ENCODE measurements at places on chromosomes 2 and 18. TPM values are rescaled to one million over a fixed set of nuclear protein-coding genes. Genes with fewer than 3 reads are reported as not detected.

Gene CDH19
- polyA plus RNA-seq, result 0.46 TPM

DNA sequence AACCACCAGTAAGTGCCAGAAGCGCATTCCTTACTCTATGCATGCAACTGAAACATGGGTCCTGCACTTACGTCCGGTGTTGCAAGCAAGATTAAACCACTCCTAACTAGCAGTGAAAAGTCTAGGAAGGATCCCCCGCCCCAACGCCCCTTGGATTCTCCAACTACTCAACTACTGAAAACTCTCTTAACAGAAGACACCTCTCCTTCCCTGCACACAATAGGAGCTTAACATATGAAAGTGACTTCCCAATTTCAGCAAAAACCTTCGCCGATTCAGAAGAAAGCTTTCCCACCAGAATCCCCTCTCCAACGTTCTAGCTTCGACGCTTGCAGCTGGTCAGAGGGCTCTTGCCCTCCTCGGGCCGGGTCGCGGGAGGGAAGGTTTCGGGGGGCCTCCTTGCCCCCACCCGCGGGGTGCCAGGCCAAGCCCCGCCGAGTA lies 578 bp downstream of the IWS1 start:
- no peak for DNase-seq

Gene COPS9
- 238 TPM for polyA plus RNA-seq

Gene IL36B
- polyA plus RNA-seq, result not detected

Gene PLGLB1
- not detected for polyA plus RNA-seq

Gene MC2R
- not detected for polyA plus RNA-seq

GRCh38 chr2:206028101-206028500 lies 57.9 kb downstream of the INO80D start:
- DNase-seq, result no peak

Gene TXNDC2
- 0.04 TPM for polyA plus RNA-seq

- DNase-seq, result no peak
Measured at GRCh38 chr18:69839497-69839896, 108.2 kb downstream of the CD226 start.

GRCh38 chr2:216094701-216095100 lies 13.0 kb downstream of the TMEM169 start:
- no peak for DNase-seq

- no peak for DNase-seq
Measured at GRCh38 chr2:196247114-196247975, 76.0 kb upstream of the STK17B start.

- DNase-seq, result no peak
Measured at GRCh38 chr2:48343154-48343553, 186.8 kb upstream of the STON1 start.

Gene TRIM43
- polyA plus RNA-seq, result not detected

GRCh38 chr18:36843784-36844183 lies 14.9 kb downstream of the KIAA1328 start:
- no peak for DNase-seq

Gene MARCO
- polyA plus RNA-seq, result 4.4 TPM

DNA sequence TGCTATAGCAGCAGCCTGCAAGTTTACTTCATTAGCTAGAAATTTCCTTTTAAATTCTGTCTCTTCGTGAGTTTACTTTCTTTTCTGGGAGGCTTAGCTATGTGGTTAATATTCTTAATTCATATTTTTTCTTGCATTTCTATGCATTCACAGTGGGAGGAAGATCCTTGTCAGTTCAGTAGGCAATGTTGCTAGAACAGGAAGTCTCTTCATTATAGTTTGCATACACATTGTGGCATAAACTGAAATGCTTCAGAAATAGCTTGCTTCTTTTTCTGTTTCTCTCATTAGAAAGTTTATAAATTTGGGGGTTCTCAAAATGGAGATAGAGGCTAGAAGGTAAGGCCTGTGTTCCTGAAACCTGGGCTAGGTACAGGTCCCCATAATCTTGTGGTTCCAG lies 8.1 kb upstream of the ARHGAP15 start:
- DNase-seq, result no peak

DNA sequence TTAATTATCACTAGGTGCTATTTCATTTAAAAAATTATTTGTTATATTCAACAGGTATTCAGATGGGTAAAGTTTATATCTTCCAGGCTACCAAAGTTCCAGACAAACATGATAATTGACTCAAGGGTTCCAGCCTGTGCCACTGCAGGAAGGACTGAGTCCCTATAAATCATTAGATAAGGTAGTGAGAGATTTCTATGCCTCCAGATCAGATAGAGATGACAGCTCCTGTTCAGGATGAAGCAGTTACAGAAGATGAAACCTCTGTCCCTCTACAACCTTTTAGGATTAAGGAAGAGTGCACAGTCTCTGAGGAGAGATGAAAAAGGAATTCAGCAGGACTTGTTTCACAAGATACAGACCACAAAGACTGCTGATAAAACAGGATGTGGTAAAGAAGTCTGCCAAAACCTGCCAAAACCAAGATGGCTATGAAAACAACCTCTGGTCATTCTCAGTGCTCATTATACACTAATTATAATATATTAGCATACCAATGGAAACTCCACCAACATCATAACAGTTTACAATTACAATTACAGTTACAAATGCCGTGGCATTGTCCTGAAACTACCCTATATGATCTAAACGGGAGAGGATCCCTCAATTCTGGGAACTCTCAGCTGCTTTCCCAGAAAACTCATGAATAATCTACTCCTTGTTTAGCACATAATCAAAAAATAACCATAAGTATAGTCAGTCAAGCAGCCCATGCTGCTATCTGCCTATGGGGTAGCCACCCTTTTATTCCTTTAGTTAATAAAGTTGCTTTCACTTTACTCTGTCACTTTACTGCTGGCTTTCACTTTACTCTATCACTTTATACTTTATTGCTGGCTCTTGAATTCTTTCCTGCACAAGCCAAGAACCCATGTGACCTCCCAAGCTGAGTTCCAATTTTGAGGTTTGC lies 288.5 kb downstream of the PDE11A start:
- no peak for DNase-seq

Gene NBEAL1
- polyA plus RNA-seq, result 8.5 TPM

DNA sequence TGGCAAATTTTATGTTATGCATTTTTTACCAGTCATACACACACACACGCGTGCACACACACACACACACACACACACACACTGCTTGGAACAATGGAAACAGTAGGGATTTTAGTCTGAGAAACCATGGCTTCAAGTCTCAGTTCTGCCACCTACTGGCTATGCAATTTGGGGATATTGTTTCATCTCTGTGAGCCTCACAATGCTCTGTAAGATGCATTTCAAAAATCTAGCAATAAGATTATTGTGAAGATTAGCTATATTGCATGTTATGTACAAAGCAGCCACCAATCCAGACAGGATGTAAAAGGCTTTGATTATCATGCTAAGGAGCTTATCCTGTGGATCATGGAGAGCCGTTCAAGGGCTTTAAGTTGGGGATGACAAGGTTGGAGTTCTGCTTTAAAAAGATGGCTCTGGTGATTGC lies 401.4 kb downstream of the NBAS start:
- DNase-seq, result no peak

- no peak for DNase-seq
Measured at GRCh38 chr2:24635181-24635580, 144.1 kb downstream of the NCOA1 start.

GRCh38 chr18:44689736-44690135 lies 9.0 kb downstream of the SETBP1 start:
- no peak for DNase-seq

DNA sequence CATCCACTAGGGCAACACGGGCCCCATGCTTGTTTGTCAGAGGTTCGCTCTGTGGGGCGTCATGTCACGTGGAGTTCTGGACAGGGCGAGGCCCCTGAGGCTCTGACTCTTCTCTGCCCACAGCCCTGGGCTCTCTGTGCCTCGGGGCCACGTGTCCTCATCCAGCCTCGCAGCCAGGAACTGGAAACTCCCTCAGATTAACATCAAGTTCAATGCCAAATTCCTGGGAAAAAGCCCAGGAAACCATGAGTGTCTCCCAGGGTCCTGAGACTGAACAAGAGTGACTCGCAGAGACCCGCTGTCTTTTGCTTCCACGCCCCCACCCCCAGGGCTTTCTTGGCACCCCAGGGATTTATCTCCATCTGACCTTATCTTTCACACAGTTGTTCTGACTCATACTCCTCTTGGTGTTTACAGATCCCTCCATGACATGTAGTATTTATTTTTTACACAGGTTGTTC lies 174.0 kb upstream of the PIEZO2 start:
- DNase-seq, result no peak

DNA sequence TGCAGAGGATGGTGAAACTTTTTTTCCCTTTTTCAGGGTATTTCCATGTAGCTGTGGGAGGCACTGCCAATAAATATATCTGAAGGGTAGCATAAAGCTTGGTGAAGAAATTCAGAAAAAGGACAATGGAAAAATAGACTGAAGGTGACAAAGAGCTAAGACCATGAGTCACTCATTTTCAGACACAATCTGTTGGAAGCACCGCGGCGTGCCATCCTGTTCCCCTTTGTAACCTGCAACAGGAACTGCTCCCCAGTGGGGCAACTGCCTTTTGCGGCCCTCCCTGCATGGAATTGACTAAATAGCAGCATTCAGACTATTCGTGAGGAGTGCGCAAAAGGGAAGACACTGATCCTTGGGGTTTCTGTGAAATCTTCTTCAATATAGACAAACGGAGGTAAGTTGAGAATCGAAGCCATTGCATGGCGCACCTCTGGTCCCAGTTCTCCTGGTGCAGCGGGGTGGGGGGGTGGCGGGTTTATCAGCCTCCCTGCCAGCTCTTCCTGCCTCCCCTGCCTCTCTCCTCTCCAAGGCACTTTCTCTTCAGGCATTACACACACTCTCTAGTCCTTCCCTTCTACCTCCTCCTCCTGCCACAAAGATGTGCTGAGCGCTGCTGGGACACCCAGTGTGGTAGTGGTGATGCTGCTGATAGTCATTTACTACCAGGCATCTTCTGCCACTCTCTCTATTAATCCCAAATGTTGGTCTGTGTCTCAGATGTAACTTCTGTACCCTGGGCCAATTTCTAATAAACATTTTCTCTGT lies 126.2 kb upstream of the TMEM200C start:
- no peak for DNase-seq

Gene RRM2
- 32.6 TPM for polyA plus RNA-seq

DNA sequence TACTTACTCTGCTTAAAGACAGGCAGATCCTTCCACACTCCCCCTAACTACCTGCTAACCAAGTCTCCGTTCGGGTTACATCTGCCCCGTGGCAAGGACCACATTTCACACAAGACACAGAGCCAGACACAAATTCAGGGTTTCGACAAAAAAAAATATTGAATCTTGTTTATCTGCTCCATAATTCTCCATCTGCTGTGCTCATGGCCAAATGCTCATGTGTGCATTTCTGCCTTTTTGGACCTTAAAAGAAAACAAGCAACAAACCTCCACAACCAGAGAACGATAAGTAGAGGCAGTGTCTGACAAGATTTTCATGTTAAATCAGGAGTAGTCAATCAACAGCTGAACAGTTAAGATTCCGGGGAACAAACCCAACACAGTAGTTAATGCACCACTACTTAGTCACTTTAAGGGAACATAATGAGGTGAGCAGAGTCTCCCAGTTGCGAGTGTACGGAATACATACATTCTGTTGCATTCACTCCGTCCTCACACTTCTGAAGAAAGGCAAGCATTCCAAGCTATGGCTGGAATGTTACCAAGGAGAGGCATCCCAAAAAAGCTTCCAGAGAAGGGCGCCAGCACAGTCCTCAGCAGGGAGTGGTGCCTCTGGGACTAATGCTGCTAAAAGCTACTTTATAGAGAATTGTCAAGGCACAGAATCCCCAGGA lies 121.0 kb downstream of the ANKRD44 start:
- no peak for DNase-seq

Gene AFF3
- polyA plus RNA-seq, result 7.8 TPM

Gene GKN1
- polyA plus RNA-seq, result not detected

Gene NR4A2
- polyA plus RNA-seq, result 11.3 TPM

- DNase-seq, result no peak
Measured at GRCh38 chr2:43321446-43321845, 95.0 kb upstream of the ZFP36L2 start.
